ENCODE measurements at places on chromosomes 11 and 22.
A peak's percentile ranks its signal among the peaks of the same experiment; 100 is the strongest.

- no peak for DNase-seq
These were observed 36.0 kb upstream of the OLFML1 start for GRCh38 chr11:7449211-7449840.

- DNase-seq: no peak
These were observed 15.1 kb downstream of the APOL1 start for GRCh38 chr22:36267896-36268485.

DNA sequence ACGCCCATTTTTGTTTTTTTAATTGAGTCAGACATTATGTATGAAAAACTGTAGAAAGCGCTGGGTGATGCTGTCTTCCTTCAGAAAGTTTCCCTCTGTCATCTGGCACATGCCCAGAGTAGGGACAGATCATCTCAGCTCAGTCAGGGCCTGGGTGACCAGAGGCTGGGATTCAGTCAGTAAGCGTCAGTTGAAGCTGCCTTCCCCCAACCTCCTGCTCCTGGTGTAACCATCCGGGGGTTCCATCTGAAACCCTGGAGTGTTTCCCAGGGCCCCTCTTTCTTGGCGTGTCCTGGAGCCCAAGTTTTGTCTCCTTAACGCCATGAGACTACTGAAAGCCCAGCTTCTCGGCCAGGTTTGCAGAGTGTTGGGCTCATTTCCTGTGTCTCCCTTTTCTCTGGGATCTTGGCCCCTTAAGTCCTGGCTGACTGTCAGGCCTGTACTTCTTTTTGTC, 10.7 kb downstream of the PPFIA1 start:
- no peak for DNase-seq

GRCh38 chr22:42880815-42881214, 23.7 kb upstream of the ARFGAP3 start:
- no peak for DNase-seq

- no peak for DNase-seq
These were observed 417.9 kb upstream of the DDI1 start for GRCh38 chr11:103618528-103618927.

- DNase-seq: no peak
These were observed 35.4 kb downstream of the KCNQ1OT1 start for GRCh38 chr11:2664376-2664775.

- no peak for DNase-seq
These were observed 916.8 kb downstream of the METTL15 start for GRCh38 chr11:29025001-29025400.

- no peak for DNase-seq
These were observed 1568.5 kb downstream of the FAM181B start for GRCh38 chr11:81165164-81165563.

DNA sequence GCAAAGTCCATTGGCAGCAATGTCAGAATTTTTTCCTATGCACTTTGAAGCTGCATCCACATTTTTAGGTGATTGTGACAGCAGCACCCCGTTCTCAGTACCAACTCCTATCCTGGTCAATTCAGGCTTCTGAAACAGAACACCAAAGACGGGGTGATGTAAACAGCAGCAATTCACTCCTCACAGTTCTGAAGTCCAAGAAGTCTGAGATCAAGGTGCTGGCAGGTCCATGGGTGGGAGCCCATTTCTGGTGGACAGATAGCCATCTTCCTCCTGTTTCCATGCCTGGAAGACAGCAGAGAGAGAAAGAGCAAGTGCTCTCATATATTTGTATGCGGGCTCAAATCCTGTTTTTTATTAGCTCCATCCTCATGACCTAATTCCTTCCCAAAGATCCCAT, 471.2 kb downstream of the BRD1 start:
- DNase-seq: no peak

DNA sequence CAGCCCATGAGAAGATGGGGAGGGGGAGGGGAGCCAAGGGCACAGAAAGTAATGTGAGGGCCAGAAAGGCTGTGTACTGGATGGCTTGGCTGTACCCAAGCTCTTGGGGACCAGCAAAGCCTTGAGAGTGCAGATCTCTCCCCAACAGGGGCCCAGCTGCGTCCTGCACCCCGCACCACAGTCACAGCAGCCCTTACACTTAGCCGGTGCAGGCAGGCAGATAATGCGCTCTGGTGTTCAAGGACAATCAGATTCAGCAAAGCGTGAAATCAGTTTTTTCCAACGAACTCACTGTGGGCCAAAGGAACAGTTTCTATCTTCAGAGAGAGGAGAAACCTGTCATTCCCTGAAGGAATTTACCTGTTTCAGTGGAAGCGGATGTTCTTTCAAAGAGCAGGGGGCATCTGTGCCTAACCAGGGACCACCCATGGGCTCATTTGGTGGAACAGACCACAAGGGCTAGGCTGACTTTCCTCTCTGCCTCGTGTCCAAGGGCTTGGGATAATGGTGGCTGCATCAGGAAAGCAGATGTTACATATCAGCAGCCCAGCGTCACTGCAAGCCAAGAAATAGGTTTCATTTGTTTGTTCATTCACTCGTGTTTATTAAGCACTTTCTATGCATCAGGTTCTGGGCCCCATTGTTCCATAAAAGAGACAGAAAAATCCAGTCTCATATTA, 81.2 kb upstream of the SPON1 start:
- no peak for DNase-seq

GRCh38 chr11:44343778-44344422, 34.0 kb upstream of the ALX4 start:
- no peak for DNase-seq

- DNase-seq: peak; percentile 17
These were observed 377.6 kb downstream of the CADM1 start for GRCh38 chr11:115126515-115127208.

DNA sequence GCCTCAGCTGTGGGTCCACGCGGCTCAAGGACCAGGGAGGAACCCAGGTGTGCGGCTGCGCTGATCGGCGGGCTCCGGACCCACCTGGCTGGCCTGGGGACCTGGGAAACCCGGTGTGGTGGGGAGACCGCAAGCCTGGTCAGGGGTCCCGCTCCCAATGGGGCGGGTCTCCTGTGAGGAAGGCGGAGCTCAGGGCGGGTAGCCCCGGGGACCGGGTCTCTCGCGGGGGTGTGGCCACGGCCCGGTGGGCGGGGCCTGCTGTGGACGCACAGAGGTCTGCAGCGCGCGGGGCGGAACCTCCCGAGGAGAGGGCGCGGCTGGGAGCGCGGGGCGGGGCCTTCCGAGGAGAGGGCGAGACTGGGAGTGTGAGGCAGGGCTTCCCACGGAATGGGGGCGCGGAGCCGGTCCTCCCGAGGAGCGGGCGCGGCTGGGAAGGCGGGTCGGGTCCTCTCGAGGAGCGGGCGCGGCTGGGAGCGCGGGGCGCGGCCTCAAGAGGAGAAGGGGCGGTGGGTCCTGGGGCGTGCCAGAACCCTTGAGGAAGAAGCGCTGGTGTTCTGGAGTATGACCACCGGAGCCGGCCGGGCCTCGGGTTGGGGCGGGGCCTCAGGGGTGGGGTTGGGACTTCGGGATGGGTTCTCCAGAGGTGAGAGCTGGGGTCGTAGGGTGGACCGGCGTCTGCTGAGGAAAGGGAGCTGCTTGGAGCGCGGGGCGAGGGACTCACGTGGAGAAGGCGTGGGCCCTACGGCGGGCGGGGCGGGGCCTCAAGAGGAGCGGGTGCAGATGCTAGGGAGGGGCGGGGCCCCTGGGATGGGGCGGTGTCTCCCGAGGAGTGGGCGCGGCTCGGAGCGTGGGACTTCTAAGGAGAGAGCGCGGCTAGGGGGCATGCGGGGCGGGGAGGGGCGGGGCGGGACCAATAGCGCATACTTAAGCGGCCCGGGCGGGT, 20.8 kb downstream of the DGCR6L start:
- peak; percentile 95 for DNase-seq

GRCh38 chr11:129960216-129961214, 42.1 kb downstream of the PRDM10 start:
- no peak for DNase-seq

DNA sequence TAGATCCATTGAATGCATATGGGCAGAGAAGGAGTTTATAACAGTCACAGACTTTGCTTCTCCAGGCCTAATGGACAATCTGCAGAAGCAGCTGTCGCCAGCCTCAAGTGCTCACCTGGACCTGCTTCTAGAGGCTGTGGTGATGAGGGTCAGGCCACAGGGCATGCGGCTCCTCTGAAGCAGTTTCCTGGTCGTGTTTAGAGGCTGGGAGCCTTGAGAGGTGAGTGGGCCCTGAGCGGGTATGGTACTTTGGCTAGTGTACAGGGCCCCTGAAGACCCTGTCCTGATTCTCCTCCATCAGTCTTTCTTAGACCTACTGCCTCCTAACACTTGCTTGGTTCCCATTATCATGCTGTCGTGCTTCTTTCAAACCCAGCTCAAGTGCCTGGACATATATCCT, 41.2 kb downstream of the NXPE2 start:
- no peak for DNase-seq

DNA sequence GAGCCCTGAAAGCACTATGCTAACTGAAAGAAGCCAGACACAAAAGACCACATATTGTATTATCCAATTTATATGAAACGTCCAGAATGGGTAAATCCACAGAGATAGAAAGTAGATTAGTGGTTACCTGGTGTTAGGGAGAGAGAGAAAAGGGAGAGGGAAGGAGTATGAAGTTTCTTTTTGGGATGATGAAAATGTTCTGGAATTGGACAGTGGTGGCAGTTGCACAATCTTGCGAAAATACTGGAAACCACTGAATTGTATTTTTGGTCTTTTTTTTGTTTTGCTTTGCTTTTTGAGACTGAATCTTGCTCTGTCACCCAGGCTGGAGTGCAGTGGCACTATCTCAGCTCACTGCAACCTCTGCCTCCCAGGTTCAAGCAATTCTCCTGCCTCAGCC, 63.5 kb downstream of the MRTFA start:
- DNase-seq: no peak

GRCh38 chr11:34487430-34487829, 26.2 kb downstream of the ELF5 start:
- DNase-seq: no peak

GRCh38 chr11:44305470-44306051, 4.4 kb downstream of the ALX4 start:
- DNase-seq: no peak

- no peak for DNase-seq
These were observed 166.3 kb upstream of the NAV2 start for GRCh38 chr11:19546325-19546724.

DNA sequence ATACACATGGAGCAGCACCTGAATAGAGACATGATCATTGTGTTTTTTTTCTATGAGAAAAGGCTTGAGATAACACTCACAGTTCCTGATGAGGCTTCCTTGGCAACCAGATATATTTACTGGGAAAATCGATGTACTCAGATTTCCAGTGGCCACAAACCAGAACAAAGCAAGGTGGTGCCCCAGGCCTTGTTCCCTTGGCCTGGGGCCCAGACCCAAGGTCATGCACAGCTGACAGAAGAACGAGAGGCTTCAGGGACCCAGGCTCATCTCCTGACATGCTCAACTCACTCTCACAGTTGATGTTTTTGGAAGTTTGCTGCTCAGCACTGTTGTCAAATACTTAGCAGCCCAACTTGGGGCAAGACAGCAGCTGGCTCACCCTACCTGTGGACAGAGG, 281.8 kb downstream of the NTM start:
- DNase-seq: no peak

DNA sequence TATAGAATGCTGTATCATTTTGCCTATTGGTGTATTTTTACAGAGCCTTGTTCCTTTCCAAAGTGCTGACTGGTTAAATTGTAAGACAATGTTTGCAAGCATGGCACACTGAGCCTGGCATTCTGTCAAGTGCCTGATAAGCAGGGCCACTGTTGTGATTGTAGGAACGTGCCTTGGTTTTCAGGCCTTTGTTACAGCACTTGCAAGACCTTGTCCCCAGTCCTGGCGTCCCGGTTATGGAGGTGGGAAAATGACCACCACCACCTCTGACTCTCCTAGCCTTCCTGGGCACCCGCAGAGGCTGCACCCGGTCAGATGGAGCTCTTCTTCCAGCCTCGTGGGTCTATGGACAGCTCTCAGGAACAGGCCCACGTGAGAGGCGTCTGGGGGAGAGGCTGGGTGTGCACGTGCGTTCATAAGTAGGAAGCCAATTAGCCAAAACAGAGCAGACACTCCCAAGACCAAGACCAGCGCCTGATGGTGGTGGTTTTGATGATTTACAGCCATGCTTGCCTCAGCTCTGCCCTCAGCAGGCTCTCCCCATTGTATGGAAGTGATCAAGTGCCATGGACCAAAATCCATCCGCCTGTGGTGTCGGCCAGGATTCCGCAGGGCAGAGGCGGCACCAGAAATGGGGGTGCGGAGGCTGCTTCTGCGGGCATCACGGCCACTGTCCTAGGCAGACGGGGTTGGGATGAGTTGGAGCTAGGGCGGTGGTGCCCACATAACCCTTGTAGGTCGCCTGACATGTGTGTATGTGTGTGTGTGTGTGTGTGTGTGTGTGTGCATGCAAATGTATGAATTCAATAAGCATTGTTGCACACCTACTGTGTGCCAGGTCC, 89.8 kb downstream of the RTL6 start:
- DNase-seq: peak; percentile 0

DNA sequence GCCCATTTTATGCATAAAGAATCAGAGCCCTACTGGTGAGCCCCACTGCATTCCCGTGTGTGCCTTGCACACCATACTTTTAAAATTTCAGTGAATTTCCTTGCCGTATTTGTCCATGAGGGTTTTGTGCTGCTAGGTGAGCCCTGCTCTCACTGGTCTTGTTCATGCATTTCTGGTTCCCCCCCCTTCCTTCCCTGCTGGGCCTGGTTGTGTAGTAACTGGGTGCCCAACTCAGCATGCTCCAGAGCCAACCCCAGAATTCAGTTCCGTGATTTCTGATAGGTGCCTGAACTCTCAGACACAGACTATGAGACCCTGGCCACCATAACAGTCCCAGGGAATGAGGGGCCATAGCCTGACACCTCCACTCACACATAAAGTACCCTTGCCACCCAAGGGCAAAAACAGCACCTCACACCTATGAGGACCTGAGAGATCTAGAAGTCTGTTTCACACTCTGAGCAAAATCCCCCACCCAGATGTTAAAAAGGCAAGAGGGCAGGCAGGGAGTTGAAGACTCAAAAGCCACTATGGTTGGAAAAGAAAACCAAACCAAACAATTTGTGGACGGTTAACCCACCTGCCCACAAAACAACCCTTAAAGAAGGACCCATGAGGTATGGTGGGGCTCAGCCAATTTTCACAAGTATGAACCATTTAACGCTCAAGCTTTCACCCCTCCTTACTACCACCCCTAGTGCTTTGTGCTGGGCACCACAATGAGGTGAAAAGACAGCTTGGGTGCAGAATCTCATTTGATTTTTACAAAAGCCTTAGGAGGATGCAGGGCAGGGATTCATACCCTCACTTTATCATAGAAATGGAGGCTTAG, 16.8 kb upstream of the IL10RA start:
- DNase-seq: no peak

DNA sequence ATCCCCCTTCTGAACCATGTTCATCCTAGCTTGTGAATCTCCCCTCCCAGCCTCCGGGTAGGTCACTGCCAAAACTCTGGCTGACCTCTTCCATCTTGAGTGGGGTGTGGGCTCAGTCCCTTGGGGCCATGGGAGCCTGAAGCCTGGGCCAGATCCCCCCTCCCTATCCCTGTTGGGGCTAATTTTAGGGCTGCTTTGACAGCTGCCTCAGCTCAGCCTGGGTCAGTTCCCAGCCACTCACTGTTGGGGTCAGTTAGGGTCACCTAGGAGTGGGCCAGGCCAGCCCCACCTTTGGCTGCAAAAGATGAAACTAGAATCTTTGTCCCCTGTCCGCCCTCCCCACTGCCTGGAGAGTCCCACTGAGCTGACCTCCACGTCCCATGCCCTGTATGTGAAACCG, 29.8 kb upstream of the P2RY2 start:
- DNase-seq: no peak

- DNase-seq: no peak
These were observed 43.3 kb downstream of the USP35 start for GRCh38 chr11:78231962-78232501.

GRCh38 chr11:37788141-37788877, 1190.3 kb upstream of the RAG2 start:
- no peak for DNase-seq

GRCh38 chr11:65207918-65208784, 26.4 kb downstream of the CAPN1 start:
- DNase-seq: peak; percentile 44

All from WERI-Rb-1 (cell line).